Muscle of leg (tissue), 16 donors: ENCODE measurements at places on chromosomes 11 and 22. TPM values are rescaled to one million over a fixed set of nuclear protein-coding genes. Genes with fewer than 3 reads are reported as not detected.

- peaks cover 6% of the 10 kb centered on the region for H3K27me3 ChIP-seq
- H3K4me3 ChIP-seq, result no peak overlapping the region
- DNase-seq, result no peak
- H3K27ac ChIP-seq, result no peak overlapping the region
- no peaks in the 10 kb centered on the region for H3K36me3 ChIP-seq
Measured at GRCh38 chr11:78642979-78643675, 68.5 kb upstream of the NARS2 start.

The PRODH gene
- 7.1 TPM for total RNA-seq

The KIRREL3 gene
- 0.27 TPM for total RNA-seq

DNA sequence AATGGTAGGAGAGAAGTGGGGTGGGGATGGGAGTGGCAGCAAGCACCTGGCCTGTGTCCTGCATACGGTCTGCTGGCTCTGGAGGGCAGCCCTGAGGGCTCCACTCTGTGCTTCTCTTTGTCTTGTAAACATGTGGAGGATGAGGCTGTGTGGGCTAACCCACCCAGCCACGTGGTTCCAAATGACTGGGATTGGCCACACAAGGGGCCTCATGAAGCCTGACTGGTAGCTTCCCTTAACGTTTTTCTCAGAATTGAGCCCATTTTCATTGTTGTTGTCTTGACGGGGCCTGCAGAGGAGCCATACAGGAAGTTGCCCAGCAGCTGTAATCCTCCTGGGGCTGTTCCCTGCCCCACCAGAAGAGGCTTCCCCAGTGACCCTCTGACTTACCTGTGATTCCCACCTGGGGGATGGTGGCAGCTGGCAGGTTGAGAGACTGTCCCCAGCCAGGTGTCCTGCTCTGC, 18.0 kb downstream of the DERL3 start:
- peaks cover 90% of the 10 kb centered on the region for H3K36me3 ChIP-seq
- no peak overlapping the region for H3K27ac ChIP-seq
- H3K4me3 ChIP-seq, result no peak overlapping the region
- no peaks in the 10 kb centered on the region for H3K27me3 ChIP-seq

- DNase-seq, result no peak
- no peaks in the 10 kb centered on the region for H3K27me3 ChIP-seq
- H3K4me1 ChIP-seq, result no peaks in the 10 kb centered on the region
- H3K36me3 ChIP-seq, result no peaks in the 10 kb centered on the region
Measured at GRCh38 chr11:129710423-129710822, 105.2 kb upstream of the TMEM45B start.
